Germinal center (tissue), 1 donor: ENCODE measurements at places on chromosomes 6 and 20.
A peak's percentile ranks its signal among the peaks of the same experiment; 100 is the strongest.

- DNase-seq: no peak
Measured at GRCh38 chr20:44802702-44803101, 7.6 kb downstream of the RIMS4 start.

GRCh38 chr6:57222743-57223077, 603 bp upstream of the RAB23 start:
- no peak for DNase-seq

DNA sequence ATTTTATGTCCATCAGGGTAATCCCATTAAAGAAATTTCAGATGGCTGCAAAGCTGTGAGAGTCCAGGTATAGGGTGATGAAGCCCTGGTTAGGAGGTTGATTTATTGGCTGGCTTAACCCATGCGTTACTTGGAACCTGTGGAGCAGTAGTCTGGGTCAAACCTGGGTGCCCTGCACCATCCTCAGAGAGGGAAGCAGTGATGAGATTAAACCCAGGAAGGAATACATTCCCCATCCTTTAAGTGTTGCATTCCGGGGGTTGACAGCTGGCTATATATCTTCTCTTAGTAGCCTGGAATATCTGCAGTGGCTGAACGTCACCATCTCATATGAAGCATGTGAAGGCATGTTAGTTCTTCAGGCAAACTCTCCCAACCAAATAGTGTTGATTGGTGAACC, 44.9 kb upstream of the JAG1 start:
- DNase-seq: no peak

- DNase-seq: no peak
Measured at GRCh38 chr20:62826646-62827310, 9.9 kb downstream of the COL9A3 start.

- DNase-seq: no peak
Measured at GRCh38 chr20:64077541-64077875, 1.8 kb downstream of the RGS19 start.

DNA sequence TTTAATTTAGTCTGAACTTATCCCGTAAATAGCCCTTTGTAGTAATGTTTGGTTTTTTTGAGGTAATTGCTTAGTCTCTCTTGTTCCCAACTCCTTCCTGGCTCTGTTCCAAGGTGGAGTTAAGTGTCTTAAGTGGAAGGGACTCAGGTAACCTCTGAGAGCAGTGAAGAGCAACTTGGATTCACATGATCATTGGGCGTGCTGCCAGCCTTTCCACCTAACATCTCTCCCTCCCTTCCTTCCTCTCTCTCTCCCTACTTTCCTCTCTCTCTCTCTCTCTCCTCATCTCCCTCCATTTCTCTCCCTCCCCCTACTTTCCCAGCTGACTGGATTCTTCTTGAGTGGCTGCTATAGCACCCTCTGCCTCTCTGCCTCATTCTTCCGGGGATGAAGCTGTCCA, 232.9 kb upstream of the SASH1 start:
- DNase-seq: no peak

DNA sequence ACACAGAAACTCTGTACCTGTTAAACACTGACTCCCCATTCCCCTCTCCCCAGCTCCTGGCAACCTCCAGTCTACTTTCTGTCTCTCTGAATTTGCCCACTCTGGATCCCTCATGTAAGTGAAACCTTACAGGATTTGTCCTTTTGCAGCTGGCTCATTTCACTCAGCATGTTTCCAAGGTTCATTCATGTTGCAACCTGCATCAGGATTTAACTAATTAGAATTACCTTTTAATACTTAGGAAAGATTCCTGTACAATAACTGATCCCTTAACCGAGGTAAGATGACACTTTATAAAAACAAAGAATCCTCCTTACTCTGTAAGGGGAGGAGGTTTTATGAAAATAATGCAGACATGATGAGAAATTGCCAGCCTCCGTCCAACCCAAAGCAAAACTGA, 113.1 kb upstream of the MTHFD1L start:
- no peak for DNase-seq

GRCh38 chr20:58268936-58269619, 40.4 kb upstream of the RAB22A start:
- DNase-seq: no peak

DNA sequence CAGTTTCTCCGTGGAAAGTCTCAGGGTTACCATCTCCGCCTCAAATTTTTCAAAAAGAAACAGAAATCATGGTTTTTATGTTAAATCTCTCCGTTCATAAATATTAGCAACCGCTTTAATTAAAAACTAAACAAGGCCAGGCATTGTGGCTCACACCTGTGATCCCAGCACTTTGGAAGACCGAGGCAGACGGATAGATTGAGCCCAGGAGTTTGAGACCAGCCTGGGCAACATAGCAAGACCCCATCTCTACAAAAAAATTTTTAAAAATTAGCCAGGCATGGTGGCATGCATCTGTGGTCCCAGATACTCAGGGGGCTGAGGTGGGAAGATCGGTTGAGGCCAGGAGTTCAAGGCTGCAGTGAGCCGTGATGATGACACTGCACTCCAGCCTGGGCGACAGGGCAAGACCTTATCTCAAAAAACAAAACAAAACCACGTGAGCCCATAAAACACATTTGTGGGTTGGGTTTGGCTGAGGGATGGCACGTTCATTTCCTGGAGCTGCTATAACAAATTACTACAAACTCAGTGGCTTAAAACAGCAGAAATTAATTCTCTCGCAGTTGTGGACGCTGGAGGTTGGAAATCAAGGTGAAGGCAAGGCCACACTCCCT, 223.2 kb downstream of the ZNF217 start:
- DNase-seq: no peak

GRCh38 chr6:158040804-158041347, 59.2 kb downstream of the SYNJ2 start:
- no peak for DNase-seq

DNA sequence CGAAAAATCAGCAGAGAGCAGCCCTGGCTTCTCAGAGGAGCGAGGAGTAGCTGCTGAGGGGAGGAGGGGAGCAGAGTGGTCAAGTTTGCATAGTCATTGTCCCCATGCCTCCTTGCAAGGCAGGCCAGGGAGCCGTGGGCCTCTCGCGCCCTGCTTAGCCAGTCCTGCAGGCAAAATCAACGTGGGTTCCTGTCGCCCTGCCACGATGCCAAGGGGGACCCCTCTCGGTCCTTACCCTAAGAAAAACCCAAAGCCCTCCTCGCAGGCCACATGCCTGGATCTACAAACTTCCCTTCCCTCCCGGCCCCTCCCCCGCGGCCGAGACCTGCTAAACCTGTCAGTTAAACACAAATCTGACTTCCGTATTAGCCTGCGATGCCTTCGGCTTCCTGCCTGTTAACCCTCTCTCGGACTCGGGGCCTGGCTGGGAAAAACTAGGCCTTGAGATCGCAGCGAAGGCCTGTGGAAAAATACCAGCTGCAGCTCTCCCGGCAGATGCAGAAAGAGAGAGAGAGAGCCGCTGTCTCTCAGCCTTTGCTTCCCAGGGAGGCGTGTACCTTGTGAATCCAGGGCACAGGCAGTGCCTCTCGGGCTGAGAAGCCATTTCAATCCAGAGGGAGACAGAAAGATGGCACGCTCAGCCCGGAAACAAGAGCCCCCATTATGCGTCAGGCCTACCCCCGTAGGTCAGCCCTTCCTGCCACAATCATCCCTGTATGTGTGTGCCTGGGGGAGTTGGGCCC, 968 bp upstream of the ZMYND8 start:
- DNase-seq: peak; percentile 52

- no peak for DNase-seq
Measured at GRCh38 chr6:169452117-169452868, 198.6 kb upstream of the THBS2 start.
